ENCODE measurements at places on chromosomes 11 and 22.

DNA sequence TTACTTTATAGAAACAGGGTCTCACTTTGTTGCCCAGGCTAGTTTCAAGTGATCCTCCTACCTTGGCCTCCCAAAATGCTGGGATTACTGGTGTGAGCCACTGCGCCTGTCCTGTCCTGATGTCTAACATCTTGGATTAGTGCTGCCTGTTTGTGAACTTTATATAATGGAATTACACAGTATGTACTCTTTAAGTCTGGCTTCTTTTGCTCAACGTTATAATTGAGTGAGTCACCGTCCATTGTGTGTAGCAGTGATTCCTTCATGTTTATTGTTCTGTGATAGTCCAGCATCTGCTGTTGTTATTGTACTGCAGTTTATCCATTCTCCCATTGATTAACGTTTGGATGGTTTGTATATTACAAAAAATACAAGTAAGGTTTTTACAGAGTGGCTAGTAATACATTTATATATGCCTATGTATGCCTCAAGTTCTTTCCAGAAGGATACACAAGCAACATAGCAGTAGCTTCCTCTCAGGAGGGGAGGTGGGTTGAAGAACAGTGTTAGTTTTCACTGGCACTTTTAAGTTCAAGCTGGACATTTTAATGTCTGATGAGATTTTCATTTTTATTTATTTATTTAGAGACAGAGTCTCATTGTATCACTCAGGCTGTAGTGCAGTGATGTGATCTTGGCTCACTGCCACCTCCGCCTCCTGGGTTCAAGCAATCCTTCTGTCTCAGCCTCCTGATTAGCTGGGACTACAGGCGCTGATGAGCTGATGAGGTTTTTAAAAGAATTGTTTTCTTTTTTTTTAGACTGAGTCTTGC lies 25.2 kb upstream of the MICALL1 start:
- no peak for DNase-seq

DNA sequence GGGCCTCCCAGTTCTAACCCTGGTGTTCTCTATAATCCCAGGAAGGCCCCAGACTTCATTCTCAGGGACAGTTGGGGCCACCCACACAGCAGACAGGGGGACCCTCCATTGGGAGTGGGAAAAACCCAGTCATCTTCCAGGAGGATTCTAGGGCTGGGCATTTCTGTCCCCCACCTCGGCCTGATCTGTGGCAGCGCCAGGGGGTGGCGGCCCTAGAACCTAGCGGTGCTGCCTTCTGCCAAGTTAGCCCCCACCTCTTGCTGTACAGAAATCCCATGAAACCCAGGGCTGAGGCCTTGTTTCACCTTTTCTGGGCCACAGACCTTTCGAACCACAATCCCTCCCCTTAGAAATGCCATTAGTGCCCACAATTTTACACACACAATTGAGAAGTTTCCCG lies 9.6 kb downstream of the CHST1 start:
- no peak for DNase-seq

GRCh38 chr22:35384975-35385588 lies 4.2 kb downstream of the HMOX1 start:
- DNase-seq: no peak

- no peak for DNase-seq
Observed at GRCh38 chr11:128066399-128066798, 521.0 kb downstream of the ETS1 start.

- DNase-seq: peak; percentile 92
Observed at GRCh38 chr11:117226388-117227385, 5.2 kb downstream of the PCSK7 start.

GRCh38 chr11:121421149-121421901 lies 30.8 kb upstream of the SORL1 start:
- no peak for DNase-seq

DNA sequence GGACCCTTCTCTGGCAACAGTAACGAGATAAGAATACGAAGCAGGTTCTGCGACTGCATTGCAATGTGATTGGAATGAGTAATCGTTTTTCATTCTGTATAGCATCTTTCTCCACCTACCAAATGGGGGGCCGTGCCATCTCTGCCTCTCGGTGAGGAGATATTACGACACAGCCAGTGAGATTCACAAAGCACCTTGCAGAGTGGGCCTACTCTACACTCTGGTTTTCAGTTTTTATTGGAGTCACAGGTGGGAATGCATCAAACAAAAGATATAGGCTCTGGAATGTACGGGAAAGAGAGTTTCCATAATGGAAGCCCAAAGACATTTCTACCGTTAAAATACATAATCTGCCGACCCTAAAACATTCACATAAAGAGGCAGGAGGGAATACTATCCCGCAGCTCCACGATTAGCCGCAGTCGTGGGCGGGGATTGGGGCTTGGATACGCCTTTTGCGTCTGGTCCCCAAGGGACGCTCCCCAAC lies 423 bp upstream of the RTN3 start:
- DNase-seq: peak; percentile 90

GRCh38 chr11:120102050-120102863 lies 35.7 kb downstream of the TRIM29 start:
- peak; percentile 88 for DNase-seq

- DNase-seq: peak; percentile 3
Observed at GRCh38 chr22:32341122-32341740, 16.4 kb upstream of the RFPL3 start.

DNA sequence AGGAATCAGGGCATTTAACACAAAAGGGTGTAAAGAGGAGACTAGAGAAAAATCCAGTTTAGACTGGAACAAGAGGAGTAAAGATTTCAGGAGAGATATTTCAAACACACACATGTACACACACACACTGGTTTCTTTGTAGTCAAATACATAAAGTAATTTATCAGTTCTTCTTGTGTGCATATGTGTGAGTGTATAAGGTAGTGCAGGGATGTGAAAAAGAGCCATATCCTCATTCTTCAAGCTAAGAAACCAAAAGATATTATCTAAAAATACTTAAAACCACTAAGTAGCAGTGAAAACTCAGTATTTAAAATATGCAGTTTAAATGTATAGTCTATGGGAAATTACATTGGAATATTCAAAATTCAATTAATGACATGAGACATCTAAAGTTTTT lies 52.5 kb upstream of the CARD18 start:
- no peak for DNase-seq

- DNase-seq: no peak
Observed at GRCh38 chr11:6096417-6096816, 11.1 kb upstream of the OR56B4 start.

- DNase-seq: no peak
Observed at GRCh38 chr11:6025056-6025455, 5.5 kb downstream of the OR56A1 start.

DNA sequence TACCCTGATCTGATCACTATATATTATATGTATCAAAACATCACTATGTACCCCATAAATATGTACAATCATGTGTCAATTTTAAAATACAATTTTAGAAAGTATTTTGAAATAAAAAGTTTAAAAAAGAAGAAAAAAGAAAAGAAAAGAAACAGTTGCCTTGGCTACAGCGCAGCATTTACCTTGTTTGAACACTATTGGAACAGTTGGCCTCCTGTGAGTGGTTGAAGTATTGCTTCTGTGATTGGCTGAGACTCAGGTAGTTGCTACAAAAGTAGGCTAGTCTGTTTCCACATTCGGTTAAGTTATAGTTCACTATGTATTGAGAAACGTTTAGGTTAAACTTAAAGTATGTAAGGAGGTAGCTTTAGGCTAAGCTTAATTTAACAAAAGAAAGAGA lies 7.9 kb upstream of the DTX4 start:
- no peak for DNase-seq

DNA sequence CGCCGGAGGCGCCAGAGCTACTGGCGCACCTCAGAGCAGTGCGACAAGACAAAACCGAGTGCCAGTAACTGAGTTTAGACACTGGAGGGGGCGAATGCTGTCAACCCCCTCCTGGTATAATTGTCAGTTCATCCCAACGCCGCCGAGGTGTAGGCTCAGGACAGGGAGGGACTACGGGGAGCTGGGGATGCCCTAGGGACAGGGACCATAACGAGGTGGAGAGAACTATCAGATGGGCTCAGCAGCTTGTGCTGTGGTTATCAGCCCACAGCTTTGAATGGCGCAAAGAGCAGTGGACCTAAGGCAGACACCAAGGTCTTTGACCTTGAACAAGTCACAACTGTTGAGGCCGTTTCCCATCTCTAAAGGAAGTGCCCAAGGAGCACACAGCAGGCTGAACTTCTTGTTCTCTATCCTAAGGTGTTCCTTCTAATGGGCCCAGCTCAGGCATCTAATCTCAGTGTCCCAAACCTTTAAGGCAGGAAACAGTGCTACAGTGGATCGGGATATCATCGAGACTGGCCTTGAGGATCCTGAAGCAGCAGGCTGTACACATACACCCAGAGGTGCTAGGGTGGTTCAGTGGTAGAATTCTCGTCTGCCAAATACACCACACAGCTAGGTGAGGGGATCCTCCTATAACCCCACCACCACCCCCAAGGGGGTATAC lies 958 bp upstream of the TUT1 start:
- DNase-seq: peak; percentile 29

GRCh38 chr11:127627629-127628457 lies 627.3 kb upstream of the KIRREL3 start:
- DNase-seq: peak; percentile 91

DNA sequence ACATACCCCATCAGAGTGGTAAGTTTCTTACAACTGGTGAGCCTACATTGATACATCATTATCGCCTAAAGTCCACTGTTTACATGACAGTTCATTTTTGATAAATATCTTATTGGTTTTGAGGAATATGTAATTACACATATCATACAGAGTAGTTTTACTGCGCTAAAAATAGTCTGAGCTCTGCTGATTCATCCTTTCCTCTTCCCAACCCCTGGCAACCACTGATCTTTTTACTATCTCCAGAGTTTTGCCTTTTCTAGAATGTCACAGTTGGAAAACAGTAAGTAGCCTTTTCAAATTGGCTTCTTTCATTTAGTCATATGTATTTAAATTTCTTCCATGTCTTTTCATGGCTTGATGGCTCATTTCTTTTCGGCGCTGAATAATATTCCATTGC lies 112.8 kb downstream of the LARGE1 start:
- DNase-seq: no peak

DNA sequence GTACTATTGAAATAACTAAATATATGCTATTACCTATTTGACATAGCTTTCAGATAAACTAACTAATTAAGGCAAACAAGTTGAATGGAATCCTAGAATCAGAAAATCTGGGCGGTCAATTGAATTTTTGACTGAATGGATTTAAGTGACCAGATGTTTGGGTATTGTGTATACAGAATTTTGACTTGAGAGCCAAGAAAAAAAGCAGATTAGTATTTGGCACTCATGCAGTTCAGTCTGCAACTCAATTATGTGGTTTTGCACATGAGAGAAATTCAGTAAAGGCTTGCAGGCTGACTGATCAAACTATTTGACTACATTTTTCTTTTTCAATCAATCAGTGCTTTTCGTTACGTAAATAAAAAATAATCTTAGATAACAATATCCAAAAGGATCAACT lies 254.8 kb downstream of the GUCY1A2 start:
- no peak for DNase-seq

DNA sequence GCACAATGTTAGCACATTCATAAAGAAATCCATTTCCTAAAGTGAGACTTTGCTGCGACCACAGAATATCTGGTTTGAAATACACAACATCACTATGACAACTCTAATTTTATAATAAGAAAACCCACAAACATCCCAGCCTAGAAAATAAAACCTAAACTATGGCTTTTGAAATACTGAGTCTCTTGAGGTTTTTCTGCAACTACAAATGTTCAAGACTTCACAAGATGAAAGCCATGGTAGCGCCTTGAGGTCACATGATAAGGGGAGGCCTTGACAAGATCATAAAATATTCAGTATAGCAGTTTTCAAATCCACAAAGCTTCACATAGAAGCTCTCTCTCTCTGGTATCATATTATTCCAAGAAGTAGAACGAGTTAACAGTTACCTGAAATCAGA lies 126.8 kb downstream of the MPPED2 start:
- DNase-seq: no peak

- no peak for DNase-seq
Observed at GRCh38 chr11:103897160-103897936, 139.1 kb upstream of the DDI1 start.

DNA sequence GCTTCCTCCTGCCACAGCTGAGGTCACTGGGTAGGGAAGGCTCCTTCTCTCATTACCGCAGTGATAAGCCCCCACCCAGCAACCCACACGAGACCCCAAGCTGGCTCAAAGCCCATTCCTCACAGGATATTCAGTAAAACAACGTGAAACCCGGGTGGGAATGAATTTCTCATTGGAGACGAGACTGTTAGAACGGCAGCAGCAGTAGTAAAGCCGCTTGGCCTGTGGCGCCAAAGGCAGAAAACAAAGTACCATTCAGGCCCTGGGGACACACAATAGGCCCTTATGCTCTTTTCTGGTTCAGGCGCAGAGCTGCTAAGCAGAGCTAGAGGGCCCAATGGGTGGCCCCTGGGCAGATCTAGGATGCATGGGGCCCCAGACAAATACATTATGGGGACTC lies 45.3 kb downstream of the PC start:
- no peak for DNase-seq

DNA sequence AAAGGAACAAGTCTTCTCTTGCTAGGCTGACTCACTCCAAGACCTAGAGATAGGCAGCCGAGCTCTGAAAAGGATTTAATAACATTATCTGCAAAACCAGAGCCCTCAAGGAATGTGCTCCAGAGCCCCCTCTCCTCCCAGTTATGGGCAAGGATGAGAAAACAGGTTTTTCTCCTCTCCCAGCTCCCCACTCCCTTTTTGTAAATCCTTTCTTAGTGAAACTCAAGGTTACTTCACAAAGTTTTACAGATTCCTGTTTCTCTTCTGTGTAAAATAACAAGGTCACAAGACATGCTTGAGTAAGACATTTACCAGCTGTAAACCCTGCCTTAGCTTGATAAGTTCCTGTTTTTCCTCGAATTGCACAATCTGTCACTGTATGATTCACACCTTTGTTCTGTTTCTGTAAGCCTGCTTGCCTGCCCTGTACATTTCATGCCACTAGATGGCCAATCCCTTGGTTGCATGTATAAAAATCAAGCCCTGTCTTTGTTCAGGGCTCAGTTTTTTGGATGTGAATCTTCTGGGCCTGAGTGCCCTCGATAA lies 489.4 kb downstream of the KCNA4 start:
- no peak for DNase-seq

DNA sequence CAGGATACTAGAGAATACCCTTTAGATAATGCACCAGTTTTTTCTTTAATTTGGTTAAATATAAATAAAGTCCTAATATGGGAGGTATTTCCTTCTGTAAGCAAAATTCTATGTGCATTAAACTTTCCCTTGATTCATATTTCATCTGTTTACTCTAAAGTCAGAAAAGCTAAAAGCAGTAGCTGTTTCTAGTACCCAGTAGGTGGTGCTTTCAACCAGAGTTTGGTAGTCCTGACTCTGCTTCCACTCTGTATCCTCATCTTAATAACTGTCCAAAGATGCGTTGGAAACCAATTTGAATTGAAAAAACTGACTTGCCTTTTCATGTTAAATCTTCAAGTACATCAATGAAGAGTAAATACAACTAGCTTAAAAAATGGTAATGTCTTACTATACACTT lies 1065.2 kb downstream of the JRKL start:
- DNase-seq: no peak

DNA sequence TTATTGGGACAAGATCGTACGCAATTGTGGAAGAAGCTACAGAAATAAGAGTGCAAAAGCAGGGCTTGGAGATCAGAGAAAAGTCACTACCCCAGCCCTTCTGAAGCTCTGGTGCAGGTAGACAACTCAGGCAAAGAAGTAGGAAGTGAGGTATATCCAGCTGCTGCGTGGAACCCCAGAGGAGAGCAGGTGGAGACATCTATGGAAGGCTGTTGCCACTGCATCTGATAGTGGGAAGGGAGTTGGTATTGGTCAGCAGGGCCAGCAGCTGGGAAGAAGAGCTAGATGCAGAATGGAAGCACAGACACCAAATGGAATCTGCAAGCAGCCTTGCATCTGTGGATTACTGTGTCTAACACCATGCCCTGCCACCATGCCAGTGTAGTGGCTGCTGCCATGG lies 165.1 kb downstream of the WNT11 start:
- DNase-seq: no peak

Measured in DMS79 treated with DMSO at 0.1 percent for 48 hours (cell line).